Dorsolateral prefrontal cortex (tissue), 122 donors: ENCODE measurements at places on chromosomes 4 and X. TPM values are rescaled to one million over a fixed set of nuclear protein-coding genes. Genes with fewer than 3 reads are reported as not detected.

ARHGAP24 gene
- 24.1 TPM for total RNA-seq

SHROOM3 gene
- 14.5 TPM for total RNA-seq

PROM1 gene
- 3.4 TPM for total RNA-seq

FAT1 gene
- total RNA-seq, result 53.1 TPM

ARHGEF6 gene
- total RNA-seq, result 30.4 TPM

DNA sequence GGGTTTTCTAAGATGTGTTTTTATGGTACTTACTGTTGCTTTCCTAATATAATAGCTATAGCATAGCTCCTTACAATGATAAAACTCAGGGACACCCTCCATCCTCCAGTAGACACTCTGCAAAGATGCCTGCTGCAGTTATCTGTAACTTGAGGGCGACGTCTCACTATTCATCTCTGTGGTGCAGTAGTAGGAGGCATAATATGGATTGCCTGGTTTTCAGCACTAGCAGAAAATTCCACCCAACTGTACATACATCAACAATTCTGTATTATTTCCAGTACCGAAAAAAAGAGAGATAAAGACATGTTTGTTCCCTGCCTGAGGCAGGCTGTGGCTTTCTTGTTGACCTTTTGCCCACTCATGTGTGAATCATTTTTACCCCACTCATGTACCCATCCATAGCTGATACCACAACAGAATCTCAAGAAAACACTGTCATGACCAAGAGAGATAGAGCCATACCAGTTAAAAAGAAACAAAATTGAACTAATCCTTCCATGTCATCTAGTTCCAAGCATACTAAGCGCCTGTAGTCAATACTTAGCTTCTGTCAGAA is 220.1 kb downstream of the RAB28 start:
- no peak for DNase-seq
